EL (cell line): ENCODE measurements at places on chromosomes 4 and X.

DNA sequence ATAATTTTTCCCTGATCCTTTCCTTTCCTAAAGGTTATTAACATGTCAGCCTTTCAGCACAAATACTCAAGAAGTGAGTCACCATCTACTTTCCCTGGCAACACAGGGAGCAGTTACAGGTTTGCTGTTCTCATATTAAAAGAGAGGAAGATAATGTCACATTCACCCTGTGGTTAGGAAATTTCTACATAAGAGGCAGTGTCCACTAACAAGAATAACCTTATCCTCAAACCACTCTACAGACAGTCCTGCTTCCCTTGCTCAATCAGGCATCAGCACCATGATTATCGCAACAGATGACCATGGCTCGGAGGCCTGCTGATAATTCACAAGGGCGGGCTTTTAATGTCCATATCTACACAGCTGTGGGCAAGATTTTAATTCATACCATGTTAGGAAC lies 30.9 kb downstream of the RNF150 start:
- DNase-seq: peak; percentile 80

DNA sequence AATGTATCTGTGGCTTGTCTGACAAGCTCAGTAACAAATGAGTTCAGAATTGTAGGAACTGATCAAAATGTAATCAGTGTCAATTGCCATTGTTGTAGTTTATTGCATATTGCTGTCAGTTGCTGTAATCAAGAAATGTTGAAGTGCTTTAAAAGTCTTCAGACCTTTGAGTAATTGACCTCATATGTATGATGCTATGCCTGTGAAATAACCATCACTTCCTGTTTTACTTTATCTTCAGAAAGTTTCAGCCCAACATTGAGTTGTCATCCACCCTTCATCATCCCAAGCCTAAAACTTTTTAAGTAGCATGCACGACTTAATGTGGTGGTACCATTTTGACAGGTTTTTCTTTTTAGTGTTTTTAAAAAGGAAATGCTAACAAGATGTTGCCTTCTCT lies 212.4 kb downstream of the ARHGAP10 start:
- DNase-seq: no peak

- no peak for DNase-seq
Measured at GRCh38 chrX:16119353-16120220, 3.8 kb upstream of the GRPR start.

GRCh38 chr4:56115898-56116297 lies 167.2 kb downstream of the CEP135 start:
- no peak for DNase-seq

DNA sequence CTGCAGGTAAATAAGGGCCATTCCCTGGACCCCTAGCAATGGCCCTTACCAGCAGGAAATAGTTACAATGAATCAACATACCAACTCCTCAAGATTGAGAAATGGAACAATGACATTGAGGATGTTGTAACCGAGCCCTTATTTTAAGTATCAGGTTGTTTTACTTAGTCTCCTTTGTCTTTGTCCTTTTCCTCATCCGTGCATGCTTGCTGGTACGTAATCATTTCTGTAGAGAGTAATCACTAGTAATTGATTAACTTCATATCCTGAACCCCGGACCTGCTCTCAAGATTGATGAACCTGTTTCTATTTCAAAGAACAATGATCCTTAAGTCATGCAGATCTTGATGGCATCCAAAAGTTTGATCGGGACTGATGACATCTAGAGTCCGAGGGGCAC lies 98.6 kb upstream of the LANCL3 start:
- DNase-seq: no peak

- peak; percentile 19 for DNase-seq
Measured at GRCh38 chrX:11406109-11406765, 113.0 kb downstream of the AMELX start.

- peak; percentile 54 for DNase-seq
Measured at GRCh38 chrX:39645178-39645895, 452.4 kb downstream of the BCOR start.

DNA sequence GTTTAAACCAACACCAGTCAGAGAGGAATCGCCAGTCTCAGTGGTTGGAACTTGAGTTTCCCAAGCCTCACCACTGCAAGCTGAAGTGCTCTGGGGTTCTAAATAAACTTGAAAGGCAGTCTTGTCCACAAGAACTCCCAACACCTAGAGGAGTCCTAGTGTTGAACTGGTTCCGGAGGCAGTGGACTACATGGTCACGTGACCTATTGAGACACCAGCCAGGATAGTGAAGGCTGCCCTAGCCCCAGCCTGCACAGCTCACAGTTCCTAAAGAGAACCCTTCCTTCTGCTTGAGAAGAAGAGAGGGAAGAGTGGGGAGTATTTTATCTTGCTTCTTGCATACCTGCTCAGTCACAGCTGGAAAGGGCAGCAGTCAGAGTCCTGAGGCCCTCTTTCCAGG lies 1012.7 kb upstream of the ADGRL3 start:
- no peak for DNase-seq

DNA sequence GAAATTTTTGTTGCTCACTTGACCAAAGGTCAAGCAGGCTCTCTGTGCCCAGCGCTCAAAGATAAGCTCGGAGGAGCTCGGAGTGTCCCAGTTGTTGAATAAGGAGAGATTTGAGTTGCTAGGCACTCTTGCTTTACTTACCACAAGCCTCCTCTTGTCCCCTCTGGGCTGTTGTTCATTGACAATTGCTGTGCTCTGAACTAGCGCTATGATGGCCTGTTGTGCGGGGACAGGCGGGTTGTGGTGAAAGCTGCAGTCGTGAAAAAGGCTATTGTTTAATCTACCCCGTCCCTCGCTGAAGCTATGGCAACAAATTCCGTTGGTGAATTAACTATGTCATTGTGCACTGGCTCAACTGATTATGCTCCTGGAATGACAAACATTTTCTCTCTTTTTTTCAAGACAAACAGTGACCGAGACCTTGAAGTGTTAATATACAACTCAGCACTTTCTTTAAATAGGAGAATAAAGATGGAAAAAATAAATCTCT lies 21.0 kb upstream of the POLA1 start:
- no peak for DNase-seq

DNA sequence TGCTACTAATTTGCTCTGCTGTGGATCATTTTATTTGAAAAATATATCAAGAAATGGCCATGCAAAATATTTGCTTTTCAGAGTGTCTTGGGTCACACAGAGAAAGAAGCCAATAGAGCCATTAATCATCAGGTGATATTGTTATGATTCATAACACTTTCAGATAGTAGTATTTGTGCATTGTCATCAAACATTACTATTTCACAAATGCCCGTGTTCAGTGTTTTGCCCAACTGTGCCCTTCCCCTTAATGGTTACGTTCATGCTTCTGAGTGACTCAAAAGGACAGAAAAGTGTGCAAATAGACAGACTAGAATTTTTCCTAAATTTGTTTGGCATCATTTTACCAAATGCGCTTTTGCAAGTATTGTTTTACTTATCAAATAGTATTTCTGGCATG lies 46.5 kb downstream of the PHOX2B start:
- DNase-seq: no peak
